ENCODE measurements at places on chromosomes 13 and 19. TPM values are rescaled to one million over a fixed set of nuclear protein-coding genes. Genes with fewer than 3 reads are reported as not detected.

Gene CYP2A7
- not detected for total RNA-seq

Gene ZNF296
- total RNA-seq: not detected

Gene PALM3
- 0.30 TPM for total RNA-seq

Gene CTU1
- 1.9 TPM for total RNA-seq

Gene GPR183
- not detected for total RNA-seq

Gene ZNF560
- total RNA-seq: under 0.01 TPM

Gene ZNF471
- 2.9 TPM for total RNA-seq

Gene ZNF525
- total RNA-seq: 7.0 TPM

Gene OR7C1
- not detected for total RNA-seq

Gene NTN5
- total RNA-seq: 0.08 TPM

Gene JAK3
- 1.3 TPM for total RNA-seq

Gene BORA
- total RNA-seq: 2.9 TPM

Gene PIAS4
- 18.8 TPM for total RNA-seq

Gene LRRC63
- under 0.01 TPM for total RNA-seq
